Upper lobe of right lung (tissue), 1 donor: ENCODE measurements at places on chromosomes 3 and 15. TPM values are rescaled to one million over a fixed set of nuclear protein-coding genes. Genes with fewer than 3 reads are reported as not detected.
A peak's percentile ranks its signal among the peaks of the same experiment; 100 is the strongest.

DNA sequence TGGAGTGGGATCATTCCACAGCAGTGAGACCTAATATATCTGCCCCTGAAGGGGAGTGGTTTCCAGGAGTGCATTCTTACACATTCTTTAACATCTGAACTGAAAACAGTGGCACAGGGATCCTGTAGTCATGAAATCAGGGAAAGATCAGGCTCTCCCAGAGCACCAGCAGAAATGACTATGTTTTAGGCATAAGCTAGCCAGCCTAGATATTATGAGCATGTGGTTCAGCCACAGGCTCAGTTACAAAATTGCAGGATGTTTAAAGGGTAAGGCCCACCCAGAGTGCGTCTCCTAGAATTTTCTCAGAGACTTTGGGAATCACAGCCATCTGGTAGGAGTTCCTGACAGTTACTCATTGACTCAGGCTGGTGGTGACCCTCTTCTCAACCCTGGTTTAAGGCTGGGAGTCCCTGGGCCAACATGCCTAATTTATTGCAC is 20.9 kb downstream of the FSTL1 start:
- no peaks in the 10 kb centered on the region for H3K36me3 ChIP-seq
- no peak for DNase-seq
- peaks cover 37% of the 10 kb centered on the region for H3K4me1 ChIP-seq
- H3K27me3 ChIP-seq = no peaks in the 10 kb centered on the region
- H3K27ac ChIP-seq = peak overlapping the region; percentile 18

The KLF15 gene
- 44.6 TPM for total RNA-seq

The TF gene
- total RNA-seq = 1.3 TPM

The MYRIP gene
- 5.9 TPM for total RNA-seq

GRCh38 chr15:25397100-25397499 is 41.7 kb downstream of the UBE3A start:
- no peaks in the 10 kb centered on the region for H3K27me3 ChIP-seq
- H3K4me1 ChIP-seq = peaks cover 8% of the 10 kb centered on the region
- DNase-seq = no peak
- H3K36me3 ChIP-seq = peaks cover 3% of the 10 kb centered on the region
- H3K4me3 ChIP-seq = no peak overlapping the region
- no peak overlapping the region for H3K27ac ChIP-seq

- H3K27ac ChIP-seq = no peak overlapping the region
- no peaks in the 10 kb centered on the region for H3K27me3 ChIP-seq
- peaks cover 54% of the 10 kb centered on the region for H3K36me3 ChIP-seq
- H3K4me1 ChIP-seq = peaks cover 25% of the 10 kb centered on the region
- no peak overlapping the region for H3K4me3 ChIP-seq
- no peak for DNase-seq
Observed at GRCh38 chr3:69197922-69198530, 75.6 kb upstream of the LMOD3 start.

GRCh38 chr3:54228806-54229205 is 106.5 kb downstream of the CACNA2D3 start:
- no peaks in the 10 kb centered on the region for H3K4me1 ChIP-seq
- no peaks in the 10 kb centered on the region for H3K36me3 ChIP-seq

The ILDR1 gene
- total RNA-seq = 6.9 TPM

DNA sequence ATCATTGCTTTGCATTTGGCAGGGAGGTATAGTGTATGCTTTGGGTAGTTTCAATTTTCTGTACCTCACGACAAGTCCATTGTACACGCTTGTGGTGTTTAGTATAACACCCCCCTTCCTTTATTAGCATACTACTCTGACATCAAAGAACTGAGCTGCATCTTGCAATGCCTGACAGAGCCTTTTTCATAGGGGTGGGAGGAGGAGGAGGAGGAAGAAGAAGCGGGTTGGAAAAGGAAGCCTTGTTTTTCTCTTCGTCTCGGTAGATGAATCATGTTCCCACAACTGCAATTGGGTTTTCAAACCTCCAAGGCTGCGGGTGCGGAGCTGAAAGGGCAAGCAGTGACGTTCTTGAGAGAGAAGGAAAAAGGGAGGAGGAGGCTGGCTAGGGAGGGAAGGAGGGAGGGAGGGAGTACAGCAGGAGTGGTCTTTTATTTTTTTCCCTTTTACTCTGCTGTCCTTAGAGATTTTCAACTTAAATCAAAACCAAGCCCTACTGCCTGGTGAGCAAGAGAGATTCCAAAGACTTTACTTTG is 175.7 kb downstream of the KLHL25 start:
- peak overlapping the region; percentile 47 for H3K4me3 ChIP-seq
- H3K4me1 ChIP-seq = peaks cover 88% of the 10 kb centered on the region
- H3K27ac ChIP-seq = peak overlapping the region; percentile 78
- peaks cover 6% of the 10 kb centered on the region for H3K36me3 ChIP-seq
- no peaks in the 10 kb centered on the region for H3K27me3 ChIP-seq

The SPATA12 gene
- total RNA-seq = 0.38 TPM

- no peak overlapping the region for H3K27ac ChIP-seq
- DNase-seq = no peak
- H3K4me1 ChIP-seq = peaks cover 17% of the 10 kb centered on the region
- no peak overlapping the region for H3K4me3 ChIP-seq
- H3K27me3 ChIP-seq = no peaks in the 10 kb centered on the region
Observed at GRCh38 chr3:177679568-177680471, 482.5 kb upstream of the TBL1XR1 start.

The EPB42 gene
- total RNA-seq = not detected

GRCh38 chr15:65339416-65339815 is 34.9 kb downstream of the RNU5B-1 start:
- H3K36me3 ChIP-seq = no peaks in the 10 kb centered on the region
- H3K4me3 ChIP-seq = no peak overlapping the region
- no peaks in the 10 kb centered on the region for H3K4me1 ChIP-seq

The DNASE1L3 gene
- 125 TPM for total RNA-seq

- H3K27ac ChIP-seq = no peak overlapping the region
- no peak overlapping the region for H3K4me3 ChIP-seq
- no peaks in the 10 kb centered on the region for H3K36me3 ChIP-seq
- no peak for DNase-seq
- H3K4me1 ChIP-seq = no peaks in the 10 kb centered on the region
Observed at GRCh38 chr15:42048821-42049200, 28.0 kb upstream of the PLA2G4E start.

DNA sequence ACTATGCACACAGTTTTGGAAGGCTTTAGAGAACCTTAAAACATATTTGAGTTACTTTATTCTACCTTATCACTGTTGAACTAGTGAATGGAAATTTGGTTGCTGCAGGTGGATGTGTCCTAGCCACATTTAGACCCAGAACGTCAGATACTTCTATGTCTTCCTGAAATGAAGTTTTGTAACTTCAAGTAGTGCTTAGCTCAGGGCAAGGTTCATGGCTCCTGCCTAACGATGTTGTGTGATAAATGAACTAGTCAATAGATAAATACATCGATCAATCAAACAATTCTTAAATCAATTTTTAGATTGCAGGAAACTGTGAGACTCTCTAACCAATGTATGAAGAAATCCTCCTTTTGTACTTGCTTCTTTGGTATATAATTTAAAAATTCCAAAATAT is 37.2 kb upstream of the TM4SF4 start:
- H3K27ac ChIP-seq = no peak overlapping the region
- no peaks in the 10 kb centered on the region for H3K36me3 ChIP-seq
- no peaks in the 10 kb centered on the region for H3K4me1 ChIP-seq
- no peak overlapping the region for H3K4me3 ChIP-seq
- no peak for DNase-seq
- no peaks in the 10 kb centered on the region for H3K27me3 ChIP-seq

- H3K4me1 ChIP-seq = no peaks in the 10 kb centered on the region
- no peaks in the 10 kb centered on the region for H3K27me3 ChIP-seq
- DNase-seq = no peak
- H3K27ac ChIP-seq = no peak overlapping the region
- H3K36me3 ChIP-seq = peaks cover 33% of the 10 kb centered on the region
Observed at GRCh38 chr15:68195336-68196112, 9.6 kb downstream of the CALML4 start.

DNA sequence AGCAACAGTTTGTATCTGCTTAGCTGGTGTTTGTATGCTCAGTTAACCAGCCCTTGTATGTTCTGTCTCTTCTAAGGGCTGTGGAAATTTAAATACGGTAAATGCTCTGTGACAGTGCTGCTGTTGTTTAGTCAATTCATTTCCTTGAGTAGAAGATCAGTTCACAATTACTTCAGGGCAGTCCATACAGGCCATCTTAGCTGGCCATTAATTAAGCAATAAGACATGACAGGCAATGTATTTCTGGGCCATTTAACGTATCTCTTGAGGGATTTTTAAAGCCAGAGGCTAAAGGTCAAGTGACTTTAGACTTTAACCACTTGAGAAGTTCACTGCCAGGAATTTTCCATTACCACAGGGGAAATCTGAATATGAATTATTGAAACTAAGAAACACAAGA is 351.8 kb downstream of the ZIC1 start:
- H3K4me1 ChIP-seq = no peaks in the 10 kb centered on the region
- DNase-seq = no peak
- no peak overlapping the region for H3K4me3 ChIP-seq
- no peaks in the 10 kb centered on the region for H3K36me3 ChIP-seq

The GMPPB gene
- 34.8 TPM for total RNA-seq
